ENCODE measurements at places on chromosomes 1 and 21.
A peak's percentile ranks its signal among the peaks of the same experiment; 100 is the strongest.

- no peak for DNase-seq
These were observed 628.0 kb downstream of the SMYD3 start for GRCh38 chr1:245879091-245879490.

- no peak for DNase-seq
These were observed 454.0 kb downstream of the PLPP3 start for GRCh38 chr1:56125316-56125715.

- peak; percentile 19 for DNase-seq
These were observed 4.0 kb downstream of the KRTAP10-1 start for GRCh38 chr21:44535963-44536362.

GRCh38 chr1:54596756-54597155 lies 26.6 kb downstream of the FAM151A start:
- no peak for DNase-seq

GRCh38 chr1:161420763-161421455 lies 53.2 kb upstream of the CFAP126 start:
- no peak for DNase-seq

DNA sequence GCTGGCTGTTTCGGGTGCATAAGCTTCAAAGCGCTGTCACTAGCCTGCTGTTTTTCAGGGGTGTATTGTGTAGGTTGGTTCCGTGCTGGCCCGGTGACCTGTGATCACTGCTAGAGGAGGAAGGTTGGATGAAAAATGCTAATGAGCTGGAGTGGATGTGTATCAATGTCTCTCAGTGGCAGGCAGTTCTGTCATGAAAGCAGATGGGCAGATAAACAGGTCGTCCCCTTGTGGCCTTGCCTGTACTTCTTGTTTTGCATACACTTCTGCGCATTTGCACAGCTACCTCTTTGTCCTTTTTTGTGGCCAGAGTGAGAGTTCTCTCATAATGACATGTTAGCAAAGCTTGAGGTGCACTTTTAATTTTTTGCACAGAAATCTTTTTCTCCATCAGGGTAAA lies 2.9 kb downstream of the SELENON start:
- no peak for DNase-seq

DNA sequence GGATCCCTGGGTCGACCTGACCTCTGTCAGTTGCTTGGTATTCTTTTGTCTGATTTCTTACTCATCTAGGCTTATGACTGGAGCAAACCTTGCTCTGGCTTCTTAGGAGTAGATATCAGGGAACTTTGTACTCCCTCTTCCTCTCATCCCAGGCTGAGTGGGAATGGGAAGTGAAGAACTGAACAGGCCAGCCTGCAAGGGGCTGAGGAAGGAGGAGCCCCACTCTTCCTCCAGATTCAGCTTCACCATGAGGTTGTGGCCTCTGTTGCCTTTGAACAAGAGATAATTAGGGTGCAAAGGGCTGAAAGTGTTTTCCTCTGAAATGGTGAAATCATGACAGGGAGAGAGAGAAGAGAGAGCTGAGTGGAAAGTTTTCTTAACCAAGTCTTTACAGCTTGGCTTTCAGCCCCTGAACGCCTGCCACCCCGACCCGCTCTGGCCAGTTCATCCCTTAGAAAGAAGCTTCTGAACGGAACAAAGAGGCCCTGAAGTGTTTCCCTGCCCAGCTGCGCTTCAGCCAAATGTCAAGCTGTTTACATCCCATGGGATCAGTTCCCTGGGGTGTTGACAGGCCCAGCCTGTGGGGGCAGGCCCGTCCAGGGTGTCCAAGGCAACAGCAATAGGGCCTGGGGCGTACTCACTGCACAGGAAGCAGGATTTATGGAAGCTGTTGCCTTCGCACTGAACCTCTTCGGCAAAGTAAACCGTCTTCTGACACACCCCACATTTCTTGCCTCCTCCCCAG lies 11.2 kb downstream of the CSRP1 start:
- DNase-seq: peak; percentile 78

GRCh38 chr1:65001231-65001792 lies 35.0 kb upstream of the JAK1 start:
- DNase-seq: peak; percentile 60

All from left colon (tissue), 2 donors.